Testis (tissue), 5 donors: ENCODE measurements at places on chromosomes 1 and 21. TPM values are rescaled to one million over a fixed set of nuclear protein-coding genes. Genes with fewer than 3 reads are reported as not detected.

Gene OR2L8
- polyA plus RNA-seq = not detected

Gene KPRP
- not detected for polyA plus RNA-seq

Gene MIGA1
- 11.1 TPM for polyA plus RNA-seq

Gene ETV3L
- not detected for polyA plus RNA-seq

Gene FCMR
- polyA plus RNA-seq = 5.3 TPM

Gene CDK18
- 9.2 TPM for polyA plus RNA-seq
